ENCODE measurements at places on chromosomes 4 and X.

DNA sequence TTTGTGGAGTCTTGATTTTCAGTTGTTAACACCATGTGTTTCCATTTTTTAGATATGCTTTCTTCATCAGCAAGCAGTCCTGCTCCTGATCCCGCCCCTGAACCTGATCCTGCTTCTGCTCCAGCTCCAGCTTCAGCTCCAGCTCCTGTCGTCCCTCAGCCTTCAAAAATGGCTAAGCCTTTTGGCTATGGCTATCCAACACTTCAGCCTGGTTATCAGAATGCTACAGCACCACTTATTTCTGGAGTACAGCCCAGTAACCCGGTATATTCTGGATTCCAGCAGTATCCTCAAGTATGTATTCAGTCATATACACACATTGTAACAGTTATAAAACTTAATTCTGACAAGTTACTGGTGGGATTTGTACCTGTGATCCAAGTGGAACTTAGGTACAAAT lies 60.9 kb downstream of the SEC24B start:
- DNase-seq, result no peak
- 0 out of 2 replicates have a peak, but pooled peaks cover 1% of the 10 kb centered on the region for H3K36me3 ChIP-seq
- H3K27ac ChIP-seq, result no peak overlapping the region

GRCh38 chrX:11429538-11430085 lies 136.4 kb downstream of the AMELX start:
- H3K4me1 ChIP-seq, result no peaks in the 10 kb centered on the region
- no peaks in the 10 kb centered on the region for H3K27me3 ChIP-seq
- H3K27ac ChIP-seq, result no peak overlapping the region
- no peak for DNase-seq

DNA sequence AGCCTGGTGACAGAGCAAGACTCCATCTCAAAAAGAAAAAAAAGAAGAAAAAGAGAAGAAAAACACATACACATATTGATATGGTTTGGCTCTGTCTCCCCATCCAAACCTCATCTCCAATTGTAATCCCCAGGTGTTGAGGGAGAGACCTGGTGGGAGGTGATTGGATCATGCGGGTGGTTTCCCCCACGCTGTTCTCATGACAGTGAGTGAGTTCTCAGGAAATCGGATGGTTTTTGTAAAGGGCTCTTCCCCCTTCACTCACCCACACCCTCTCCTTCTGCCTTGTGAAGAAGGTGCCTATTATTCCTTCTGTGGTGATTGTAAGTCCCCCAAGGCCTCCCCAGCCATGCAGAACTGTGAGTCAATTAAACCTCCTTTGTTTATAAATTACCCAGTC lies 68.4 kb downstream of the LDB2 start:
- H3K27ac ChIP-seq, result no peak overlapping the region
- no peak for DNase-seq
- no peak overlapping the region for H3K4me3 ChIP-seq
- no peaks in the 10 kb centered on the region for H3K36me3 ChIP-seq
- no peaks in the 10 kb centered on the region for H3K27me3 ChIP-seq

- H3K4me1 ChIP-seq, result no peaks in the 10 kb centered on the region
- H3K4me3 ChIP-seq, result no peak overlapping the region
- DNase-seq, result no peak
- no peaks in the 10 kb centered on the region for H3K36me3 ChIP-seq
These were observed 56.6 kb downstream of the ANAPC10 start for GRCh38 chr4:145041378-145041777.

- no peak for DNase-seq
- H3K4me3 ChIP-seq, result no peak overlapping the region
- H3K4me1 ChIP-seq, result no peaks in the 10 kb centered on the region
- H3K27me3 ChIP-seq, result no peaks in the 10 kb centered on the region
- no peak overlapping the region for H3K27ac ChIP-seq
- H3K36me3 ChIP-seq, result no peaks in the 10 kb centered on the region
These were observed 22.3 kb upstream of the EMCN start for GRCh38 chr4:100540131-100540530.
